ENCODE measurements at places on chromosomes 4 and X.

DNA sequence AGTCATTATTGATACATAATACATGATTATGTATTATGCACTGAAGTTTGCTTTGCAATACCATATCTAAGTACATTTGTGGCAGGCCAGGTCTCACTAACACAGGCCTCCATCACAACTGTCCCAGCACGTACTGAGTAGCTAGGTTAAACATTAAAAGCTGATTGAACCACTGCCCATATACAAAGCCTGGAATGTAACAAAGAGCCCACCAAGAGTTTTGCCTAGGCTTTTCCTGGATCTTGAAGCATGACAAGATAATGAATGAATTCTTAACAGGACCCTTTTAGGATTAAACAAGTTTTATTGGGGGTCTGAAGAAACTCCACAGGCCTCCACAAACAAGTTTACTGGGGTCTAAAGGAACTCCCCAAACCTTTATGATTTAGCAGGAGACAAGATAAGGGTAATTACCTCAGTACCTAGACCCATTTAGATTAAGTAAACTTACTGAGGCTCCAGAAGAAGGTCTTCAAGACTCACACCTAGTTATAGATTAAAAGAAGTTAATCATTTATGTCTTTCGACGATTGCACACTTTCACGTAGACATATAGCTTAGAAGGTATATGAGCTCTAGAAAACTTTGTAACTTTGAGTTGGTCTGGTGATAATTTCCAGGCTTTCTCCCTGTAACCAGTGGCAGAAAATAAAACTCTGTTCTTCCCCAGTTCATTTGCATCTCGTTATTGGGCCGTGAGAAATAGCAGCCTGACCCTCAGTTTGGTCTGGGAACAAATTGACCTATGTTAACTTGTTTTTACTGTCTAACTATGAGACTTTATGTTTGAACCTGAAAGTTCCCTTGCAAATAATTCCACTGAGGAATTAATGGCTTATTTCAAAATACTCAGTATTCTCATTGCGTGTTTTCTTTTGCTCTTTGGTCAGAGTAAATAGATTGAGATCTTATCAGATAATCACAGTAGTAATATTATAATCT is 84.8 kb downstream of the PHEX start:
- DNase-seq = no peak

- DNase-seq = no peak
Measured at GRCh38 chr4:118968005-118968404, 79.4 kb downstream of the SYNPO2 start.

DNA sequence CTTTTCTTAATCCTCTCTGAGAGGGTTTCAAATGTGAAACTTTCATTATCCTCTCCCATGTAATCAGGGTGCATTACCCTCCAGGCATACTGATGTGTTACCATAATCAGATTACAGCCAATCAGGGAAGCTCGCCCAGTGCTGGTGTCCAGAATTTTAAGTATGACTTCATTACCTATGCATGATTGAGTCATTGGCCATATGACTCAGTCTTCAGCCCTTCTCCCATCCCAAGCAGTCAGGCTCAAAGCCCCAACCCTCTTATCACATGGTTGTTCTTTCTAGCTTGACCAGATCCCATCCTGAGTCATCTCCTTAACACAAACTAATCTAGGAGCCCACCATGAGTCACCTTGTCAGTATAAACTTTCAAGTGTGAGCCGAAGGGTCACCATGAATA is 1668.1 kb upstream of the AGA start:
- DNase-seq = no peak

GRCh38 chr4:80024335-80024734 is 48.7 kb downstream of the ANTXR2 start:
- no peak for DNase-seq

DNA sequence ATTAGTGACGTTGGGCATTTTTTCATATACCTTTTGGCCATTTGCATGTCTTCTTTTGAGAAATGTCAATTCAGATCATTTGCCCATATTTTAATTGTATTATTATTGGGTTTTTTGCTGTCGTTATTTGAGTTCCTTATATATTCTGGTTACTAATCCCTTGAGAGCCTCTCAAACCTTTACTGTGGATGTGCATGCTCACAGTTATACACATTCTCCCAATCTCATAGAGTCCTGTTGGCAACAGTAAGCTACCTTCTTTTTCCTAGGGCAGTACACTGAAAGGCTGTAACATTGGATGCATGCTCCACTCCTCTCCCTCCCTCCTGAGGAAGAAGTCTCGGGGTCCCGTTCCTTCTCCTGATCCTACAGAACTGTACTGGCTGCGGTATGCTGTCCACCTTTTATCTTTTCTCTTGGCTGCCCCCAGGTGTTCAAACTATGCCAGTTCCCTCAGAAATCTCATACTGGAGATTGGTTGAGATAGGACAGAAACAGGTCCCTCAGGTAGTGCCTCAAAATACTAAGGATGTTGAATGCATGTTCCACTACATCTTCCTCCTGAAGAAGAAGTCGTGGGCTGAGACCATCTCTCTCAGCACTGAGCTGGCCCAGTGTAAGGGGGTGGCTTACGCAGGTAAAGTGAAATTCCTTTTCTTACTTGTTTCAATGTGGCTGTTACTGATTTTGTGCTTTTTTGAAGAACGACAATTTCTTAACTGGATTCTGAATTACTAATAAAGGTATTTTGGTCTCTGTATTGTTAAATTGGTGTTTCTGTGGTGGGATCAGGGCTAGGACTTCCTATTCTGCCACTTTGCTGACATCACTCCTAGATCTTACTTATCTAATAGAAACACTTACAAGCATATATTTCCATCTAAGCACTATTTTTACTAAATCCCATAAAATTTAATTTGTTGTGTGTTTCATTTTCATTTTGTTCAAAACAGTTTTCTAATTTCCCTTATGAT is 145.4 kb upstream of the HUWE1 start:
- DNase-seq = peak; percentile 9

DNA sequence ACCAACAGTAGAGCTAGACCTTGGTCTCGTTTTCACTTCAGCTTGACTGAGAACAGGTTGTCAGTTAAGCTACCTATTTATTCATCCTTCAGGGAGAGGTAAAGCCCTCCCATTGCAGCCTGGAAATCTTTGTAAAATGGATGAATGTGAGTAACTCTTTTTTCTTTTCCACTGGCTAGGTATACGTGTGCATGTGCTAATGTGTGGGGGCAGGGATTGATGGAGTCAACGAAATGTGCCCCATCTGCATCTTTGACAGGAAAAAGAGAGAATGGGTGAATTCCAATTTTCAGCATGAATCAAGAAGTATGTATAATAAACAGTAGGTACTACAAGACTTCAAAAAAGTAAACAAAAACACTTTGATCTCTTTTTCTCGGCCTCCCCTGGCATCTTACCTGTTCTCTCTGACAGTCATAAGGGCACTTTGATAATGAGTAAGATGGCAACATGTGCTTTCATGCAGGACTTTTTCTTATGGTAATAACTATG is at the start of gene IL21:
TSS of gene IL21 (minus strand) at position 51 of the 492 bp plus-strand sequence. CDS start 55 bp downstream, outside the sequence.
- no peak for DNase-seq

DNA sequence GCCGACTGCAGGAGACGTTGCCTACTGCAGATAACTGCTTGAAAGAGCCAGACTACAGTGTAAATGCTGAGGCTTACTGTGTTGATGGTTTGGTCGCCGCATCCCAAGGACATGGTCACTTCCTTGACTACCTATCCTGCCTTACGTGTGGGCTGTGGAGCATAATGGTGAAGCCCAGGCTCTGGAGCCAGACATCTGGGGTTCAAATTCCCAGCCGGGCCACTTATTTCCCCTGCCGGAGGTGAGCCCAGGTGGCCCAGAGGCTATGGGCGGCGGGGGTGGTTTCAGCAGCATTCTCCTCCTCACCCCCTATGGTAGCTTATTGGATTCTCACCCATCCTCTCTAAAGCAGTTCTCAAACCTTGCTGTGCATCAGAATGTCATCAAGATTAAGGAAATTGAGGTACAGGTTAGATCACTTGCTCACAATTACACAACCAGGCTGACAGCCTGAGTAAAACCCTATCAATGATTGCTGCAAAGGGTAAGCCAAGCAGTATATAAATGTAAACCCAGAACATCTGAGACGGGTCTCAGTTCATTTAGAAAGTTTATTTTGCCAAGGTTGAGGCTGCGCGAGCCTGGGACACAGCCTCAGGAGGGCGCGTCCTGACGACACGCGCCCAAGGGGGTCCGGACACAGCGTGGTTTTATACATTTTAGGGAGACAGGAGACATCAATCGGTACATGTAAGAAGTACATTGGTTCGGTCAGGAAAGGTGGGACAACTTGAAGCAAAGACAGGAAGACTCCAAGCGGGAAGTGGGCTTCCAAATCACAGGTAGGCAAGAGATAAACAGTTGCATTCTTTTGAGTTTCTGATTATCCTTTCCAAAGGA is 48.5 kb downstream of the EVC start:
- no peak for DNase-seq

- no peak for DNase-seq
Measured at GRCh38 chrX:30787012-30787411, 102.0 kb downstream of the TAB3 start.

DNA sequence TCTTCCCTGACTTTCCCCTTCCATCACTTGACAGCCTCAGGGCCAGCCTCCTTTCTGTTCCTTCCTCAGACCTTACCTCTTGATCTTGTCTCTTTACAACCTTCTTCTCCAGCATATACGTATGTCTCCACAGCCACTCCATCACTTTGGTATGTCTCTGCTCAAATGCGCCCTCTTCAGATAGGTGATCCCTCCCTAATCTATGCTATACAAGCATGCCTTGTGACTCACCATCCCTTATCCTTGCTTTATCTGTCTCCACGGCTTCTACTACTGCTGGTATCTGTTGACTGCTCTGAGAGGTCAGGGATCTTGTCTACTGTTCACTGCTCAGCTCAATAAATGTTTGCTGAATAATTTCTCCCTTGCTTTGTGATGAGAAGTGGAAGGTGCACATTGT is 9.0 kb downstream of the ARAP2 start:
- DNase-seq = no peak

DNA sequence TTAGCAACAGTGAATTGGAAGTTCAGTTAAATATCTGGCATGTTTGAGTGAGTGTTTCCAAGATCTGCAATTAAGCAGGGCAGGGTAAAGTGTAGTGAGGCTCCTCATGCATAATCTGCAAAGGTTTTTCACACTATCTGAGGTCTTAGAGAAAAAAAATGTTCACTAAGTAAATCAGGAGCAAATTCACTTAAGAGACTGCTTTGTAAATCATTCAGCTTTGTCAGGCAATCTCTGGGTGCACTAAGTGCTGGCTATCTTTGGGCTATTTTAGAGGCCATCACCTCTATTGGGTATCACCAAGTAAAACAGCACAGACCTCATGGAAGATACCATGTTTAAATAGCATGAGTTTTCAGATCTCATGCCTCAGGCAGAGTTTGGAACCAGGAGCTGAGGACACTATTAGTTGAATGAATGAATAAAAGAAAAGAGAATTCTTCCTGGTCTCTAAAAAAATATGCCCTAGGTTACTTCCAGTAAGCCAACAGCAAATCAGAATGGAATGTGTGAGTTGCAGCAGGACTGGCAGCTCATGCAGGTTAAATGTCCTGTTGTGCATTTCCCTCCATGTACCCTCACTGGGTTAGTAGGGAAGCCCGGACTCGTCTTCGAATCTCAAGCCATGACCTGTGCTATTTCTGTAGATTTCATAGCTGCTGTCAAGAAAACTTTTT is 195.3 kb downstream of the KCNIP4 start:
- no peak for DNase-seq

GRCh38 chr4:29653221-29653620 is 1066.9 kb upstream of the PCDH7 start:
- no peak for DNase-seq

DNA sequence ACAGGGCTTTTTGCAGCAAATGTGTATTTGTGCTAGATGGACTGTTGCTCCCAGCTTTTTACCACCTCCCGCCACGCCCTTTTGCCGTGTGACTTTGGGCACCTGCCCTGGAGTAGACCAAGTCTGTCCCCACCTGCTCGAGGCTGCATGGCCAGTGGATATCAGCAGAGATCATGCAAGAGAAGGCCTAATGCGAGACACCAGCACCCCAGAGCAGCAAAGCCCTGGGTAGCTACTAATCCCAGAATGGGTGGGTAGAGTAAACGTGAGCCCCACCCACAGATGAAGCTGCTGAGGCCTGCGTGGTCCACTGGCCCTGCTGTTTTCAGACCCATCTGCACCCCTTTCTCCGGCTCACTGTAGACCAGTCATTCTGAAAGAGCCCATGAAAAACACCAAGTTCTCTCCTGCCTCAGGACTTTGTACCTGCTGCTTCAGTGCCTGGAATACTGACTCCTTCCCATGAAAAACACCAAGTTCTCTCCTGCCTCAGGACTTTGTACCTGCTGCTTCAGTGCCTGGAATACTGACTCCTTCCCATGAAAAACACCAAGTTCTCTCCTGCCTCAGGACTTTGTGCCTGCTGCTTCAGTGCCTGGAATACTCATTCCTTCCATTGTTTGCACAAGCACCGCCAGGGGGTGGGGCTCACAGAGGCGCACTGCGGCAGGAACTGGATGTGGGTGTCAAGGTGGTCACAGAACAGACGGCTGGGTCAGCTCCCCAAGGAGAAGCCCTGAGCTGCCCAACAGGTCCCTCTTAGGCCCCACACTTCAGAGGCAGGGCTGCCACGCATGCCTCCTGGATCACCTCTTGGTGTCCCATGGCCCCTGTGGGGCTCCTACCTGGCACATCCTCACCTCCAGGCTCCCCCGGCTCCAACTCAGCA is 5.1 kb upstream of the TNIP2 start:
- no peak for DNase-seq

- DNase-seq = no peak
Measured at GRCh38 chrX:57905141-57905540, 5.1 kb downstream of the ZXDA start.

DNA sequence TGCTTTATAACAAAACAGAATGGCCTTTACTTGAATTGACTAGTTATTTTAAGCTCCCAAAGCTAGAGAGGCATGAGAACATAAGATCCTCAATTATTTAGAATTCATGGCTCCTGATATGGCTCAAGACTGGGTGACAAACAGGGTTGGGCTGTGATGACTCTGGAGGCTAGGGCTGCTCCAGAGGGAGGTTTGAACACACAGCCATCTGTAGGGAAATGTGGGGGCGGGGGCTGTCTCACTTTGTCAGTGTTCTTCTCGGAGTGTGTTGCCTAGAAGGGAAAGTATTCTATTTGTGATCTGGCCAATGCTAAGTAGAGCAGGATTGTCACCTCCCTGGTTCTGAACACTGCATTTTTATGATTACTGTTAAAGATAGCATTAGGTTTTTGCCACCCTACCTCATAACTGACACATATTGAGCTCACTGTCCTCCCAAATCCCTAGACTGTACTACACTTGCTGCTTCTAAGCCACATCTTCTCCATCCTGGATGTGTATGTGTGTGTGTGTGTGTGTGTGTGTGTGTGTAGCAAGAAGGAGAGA is 45.9 kb downstream of the VSIG4 start:
- no peak for DNase-seq

- no peak for DNase-seq
Measured at GRCh38 chr4:100582146-100582545, 64.3 kb upstream of the EMCN start.
